Activated naive CD4-positive, alpha-beta T cell (primary cell): ENCODE measurements at places on chromosomes 6 and 20.

DNA sequence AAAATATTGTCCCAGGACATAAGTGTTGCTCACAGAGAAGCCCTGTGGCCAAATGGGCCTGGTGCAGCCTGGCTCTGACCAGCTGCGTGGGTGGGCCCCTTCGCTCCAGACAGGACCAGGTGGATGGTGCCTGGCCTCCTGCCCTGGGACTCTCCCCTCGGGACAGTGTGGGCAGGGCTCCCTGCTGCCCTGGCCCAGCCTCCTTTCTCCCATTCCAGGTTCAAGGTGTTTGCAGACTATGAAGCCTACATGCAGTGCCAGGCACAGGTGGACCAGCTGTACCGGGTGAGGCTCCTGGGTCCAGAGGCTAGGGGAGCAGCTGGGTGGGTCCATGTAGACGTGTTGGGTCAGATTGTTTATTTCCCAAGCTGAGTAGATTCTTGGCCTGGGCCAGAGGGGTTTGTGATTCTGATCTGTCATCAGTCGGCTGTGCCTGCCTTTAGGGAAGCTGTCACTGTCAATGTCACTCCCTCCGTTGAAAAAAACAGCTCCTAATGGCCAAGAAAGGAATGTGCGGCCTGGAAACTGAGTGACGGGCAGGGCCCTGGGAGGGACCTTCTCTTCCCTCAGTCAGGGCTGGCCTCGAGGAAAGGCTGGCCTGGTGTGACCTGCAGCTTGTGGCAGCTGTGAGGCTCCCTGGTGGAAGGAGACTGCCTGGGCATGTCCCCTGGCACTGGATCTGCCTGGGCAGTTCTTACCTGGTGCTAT, 47.7 kb downstream of the PYGB start:
- no peak for DNase-seq

- DNase-seq = no peak
Measured at GRCh38 chr20:34927736-34928135, 27.9 kb downstream of the GSS start.

GRCh38 chr6:41646026-41646795, 7.9 kb downstream of the MDFI start:
- no peak for DNase-seq

DNA sequence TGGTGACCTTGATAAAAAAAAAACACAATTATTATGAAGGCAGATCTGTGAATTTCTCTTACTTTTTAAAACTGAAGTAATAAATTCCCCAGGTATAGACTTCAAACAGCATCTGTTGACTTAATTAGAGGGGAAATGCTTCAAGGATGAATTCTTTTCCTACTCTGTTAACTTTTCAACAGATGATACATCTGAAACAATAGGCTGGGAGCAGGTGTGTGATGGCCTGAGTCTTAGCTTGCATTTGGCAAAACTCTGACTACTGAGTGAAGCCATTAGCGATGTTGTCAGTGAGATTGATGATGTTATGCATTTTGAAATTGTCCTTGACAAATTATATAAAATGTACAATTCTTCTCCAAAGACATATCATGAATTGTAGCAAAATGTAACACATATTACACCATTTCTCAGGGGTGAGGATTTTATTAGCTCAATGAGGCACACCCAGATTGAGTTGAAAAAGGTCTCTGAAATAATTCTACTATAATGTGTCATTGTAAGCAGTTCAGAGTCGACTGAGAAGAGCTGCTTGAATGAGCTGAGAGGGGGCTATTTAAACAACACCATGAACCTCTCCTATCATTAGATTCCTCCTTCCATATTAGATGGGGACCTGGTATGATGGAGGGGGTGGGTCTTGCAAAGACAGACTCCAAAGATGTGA, 39.6 kb upstream of the OGFRL1 start:
- DNase-seq = no peak

- DNase-seq = no peak
Measured at GRCh38 chr6:164998297-164998696, 311.1 kb downstream of the C6orf118 start.

DNA sequence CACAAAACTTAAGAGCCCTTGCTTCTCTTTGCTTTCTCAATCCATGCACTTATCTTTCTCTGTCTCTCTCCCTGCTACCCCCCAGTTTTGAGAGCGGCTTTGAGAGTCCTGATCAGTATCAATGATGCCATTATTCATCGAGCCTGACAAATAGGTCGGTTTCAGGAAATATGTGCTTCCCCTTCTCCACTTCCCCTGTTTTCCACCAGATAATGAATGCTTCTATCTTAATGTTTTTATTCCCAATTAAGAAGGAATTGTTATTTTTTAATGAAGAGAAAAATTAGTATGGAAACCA, 117.7 kb downstream of the KIF13A start:
- DNase-seq = no peak

- DNase-seq = no peak
Measured at GRCh38 chr20:63082308-63082938, 75.7 kb upstream of the BHLHE23 start.

DNA sequence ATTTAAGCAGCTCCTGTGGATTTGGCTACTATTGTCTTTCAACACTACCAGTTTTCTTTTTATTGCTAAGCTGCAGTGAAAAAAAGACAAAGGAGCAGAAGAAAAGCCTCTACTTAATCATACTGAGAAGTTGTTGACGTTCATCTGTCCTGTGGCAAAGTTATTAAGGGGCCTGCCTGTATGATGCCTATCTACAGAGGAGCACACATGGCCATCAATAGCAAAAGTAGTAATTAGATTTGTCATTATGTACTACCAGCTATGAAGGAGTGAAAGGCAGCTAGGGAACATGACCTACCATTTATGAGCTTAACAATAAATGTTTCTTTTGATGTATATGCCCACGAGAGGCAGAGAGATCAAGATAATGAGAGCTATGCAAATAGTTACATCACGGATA, 620.9 kb downstream of the PHF3 start:
- no peak for DNase-seq

GRCh38 chr6:134145786-134146185, 93.4 kb upstream of the SLC2A12 start:
- DNase-seq = no peak

- DNase-seq = no peak
Measured at GRCh38 chr20:11993886-11994461, 76.3 kb downstream of the BTBD3 start.

- no peak for DNase-seq
Measured at GRCh38 chr20:6612606-6612923, 154.9 kb upstream of the BMP2 start.

DNA sequence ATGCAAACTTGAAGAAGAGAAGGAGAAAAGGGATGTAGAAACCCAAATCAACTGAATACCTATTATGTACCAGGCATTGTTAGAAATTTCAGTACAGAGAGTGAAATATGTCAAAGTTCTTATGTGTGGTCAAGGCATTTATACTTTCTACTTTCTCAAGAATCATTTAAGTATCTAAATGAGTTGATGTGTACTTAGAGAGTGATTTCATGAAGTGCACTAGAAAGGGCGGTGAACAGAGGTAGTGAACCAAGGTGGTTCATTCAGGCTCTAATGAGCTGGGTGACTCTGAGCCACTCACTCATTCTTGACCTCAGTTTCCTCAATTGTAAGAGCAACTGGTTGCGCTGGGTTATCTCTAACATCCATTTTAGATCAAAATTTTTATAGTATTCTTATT, 3.3 kb downstream of the PDE7B start:
- DNase-seq = no peak

DNA sequence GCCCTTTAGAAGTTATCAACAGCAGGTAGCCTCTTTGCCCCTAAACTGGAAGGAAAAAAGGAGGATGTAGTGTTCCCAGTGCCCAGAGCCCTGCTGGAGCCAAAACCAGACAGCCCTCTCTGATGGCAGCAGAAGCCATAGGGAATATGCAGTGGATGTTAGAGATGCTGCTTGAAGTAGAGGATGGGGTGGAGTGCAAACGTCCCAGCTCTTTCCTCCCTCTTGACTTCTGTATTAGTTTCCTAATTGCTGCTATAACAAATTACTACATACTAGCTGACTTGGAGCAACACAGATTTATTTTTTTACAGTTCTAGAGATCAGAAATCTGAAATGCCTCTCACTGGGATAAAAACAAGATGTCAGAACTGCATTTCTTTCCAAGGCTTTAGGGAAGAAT, 12.5 kb upstream of the CD2AP start:
- no peak for DNase-seq

DNA sequence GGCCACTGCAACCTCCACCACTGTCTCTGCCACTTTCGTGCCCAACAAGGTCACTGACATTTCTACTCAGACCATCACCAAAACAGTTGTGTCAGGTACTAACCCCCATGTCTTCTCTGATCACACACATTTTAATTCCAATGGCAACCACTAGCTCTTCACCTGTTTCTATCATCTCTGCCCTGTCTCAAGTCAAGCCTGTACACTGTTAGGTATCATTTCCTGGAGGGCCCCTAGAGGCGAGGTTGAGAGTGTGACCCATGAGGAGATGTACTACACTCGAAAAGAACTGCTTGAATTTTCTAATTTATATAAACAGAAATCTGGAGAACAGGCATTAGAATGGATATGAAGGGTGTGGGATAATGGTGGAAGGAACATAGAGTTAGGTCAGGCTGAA, 17.4 kb upstream of the MUC21 start:
- DNase-seq = no peak

- no peak for DNase-seq
Measured at GRCh38 chr6:79064635-79065034, 13.4 kb downstream of the PHIP start.

DNA sequence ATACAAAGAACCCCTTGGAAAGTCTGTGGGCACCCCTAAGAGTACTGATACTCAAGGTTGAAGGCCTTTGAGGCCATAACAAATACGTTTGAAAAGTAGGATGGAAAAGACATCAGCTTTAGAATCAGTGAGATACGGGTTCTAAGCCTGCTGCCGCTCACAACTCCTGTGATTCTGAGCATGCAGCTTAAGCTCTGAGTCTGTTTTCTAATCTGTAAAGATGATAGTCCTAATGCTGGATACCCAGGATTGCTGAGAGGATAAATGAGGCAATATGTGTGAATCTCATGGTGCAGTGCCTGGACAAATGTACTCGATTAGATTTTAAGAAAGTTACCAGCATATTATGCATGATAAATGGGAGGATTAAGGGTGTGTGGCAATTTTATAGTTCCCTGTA, 321.0 kb upstream of the HSF2 start:
- DNase-seq = no peak
